ENCODE measurements at places on chromosomes 2 and 18.
A peak's percentile ranks its signal among the peaks of the same experiment; 100 is the strongest.

DNA sequence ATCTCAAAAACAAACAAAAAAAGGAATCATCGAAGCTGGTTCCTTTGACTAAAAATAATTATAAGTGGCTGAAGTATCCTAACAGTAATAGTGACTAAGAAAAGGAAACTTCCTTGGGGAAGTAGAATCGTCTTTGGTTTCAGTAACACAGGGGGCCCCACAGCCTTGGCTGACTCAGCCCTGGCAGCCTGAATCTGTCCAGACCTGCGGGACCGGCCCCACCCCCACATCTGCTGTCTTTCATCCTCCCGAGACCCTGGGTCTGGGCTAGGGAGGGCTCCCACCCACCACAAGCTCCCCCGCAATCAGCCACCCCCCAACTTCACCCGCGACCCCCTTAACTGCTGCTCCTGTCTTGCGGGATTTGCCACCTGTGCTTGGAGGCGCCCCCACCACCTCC lies 1452.6 kb upstream of the ACVR2A start:
- DNase-seq, result no peak

DNA sequence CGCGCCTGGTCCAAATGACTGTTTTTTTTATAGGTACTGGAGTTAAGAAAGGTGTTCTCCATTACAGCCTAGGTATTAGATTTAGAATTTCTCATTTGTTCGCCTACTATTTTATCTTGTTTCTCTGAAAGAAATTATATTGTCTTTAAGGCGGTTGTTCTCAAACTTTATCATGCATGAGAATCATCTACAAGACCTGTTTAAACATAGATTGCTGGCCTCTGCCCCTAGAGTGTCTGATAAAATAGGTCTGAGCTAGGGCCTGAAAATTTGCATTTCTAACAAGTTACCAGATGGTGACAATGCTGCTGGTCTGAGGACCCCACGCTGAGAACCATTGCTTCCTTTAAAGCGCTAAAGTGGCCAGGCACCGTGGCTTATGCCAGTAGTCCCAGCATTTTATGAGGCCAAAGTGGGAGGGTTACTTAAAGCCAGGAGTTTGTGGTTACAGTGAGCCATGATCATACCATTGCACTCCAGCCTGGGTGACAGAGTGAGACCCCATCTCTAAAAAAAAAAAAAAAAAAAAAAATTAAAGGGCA lies 34.0 kb upstream of the RNF138 start:
- no peak for DNase-seq

DNA sequence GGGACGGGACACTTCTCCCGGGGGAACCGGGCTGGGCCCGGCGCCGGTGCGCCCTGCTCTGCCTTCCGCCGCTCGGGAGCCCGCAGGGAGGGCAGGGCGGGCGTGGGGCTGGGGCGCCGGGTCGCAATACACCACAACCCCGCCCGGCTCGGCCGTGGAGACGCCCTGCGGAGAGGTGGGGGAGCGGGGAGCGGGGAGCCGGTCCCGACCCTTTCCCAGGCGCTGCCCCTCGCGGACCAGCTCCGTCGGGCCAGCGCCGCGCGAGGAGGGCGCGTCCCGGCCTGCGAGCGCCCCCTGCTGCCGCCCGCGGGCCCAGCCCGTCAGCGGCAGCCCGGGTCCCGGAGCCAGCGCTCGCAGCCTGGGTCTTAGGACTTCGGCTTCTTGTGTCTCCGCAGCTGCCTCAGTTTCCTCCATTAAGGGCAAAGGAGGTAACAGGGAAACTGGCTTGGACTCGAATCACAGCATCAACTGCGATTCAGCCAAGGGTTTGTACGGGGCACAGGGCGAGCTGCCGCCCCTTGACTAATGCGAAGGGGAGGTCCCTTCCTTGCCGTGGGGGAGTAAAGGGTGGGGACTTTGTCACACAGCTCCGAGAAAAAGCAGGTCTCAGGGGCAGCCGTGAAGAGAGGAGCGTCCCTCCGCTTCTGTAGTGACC lies 635 bp upstream of the ADRA2B start:
- DNase-seq, result peak; percentile 33

DNA sequence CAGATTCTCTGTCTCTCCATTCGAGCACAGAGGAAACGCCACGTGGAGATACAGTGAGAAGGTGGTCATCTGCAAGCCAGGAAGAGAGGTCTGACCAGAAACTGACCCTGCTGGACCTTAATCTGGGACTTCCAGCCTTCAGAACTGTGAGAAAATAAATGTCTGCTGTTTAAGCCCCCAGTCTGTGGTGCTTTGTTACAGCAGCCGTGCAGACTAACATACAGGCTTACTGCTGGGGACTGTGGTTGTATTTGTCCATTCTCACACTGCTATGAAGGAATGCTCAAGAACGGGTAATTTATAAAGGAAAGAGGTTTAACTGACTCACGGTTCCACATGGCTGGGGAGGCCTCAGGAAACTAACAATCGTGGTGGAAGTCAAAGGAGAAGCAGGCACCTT lies 432.7 kb downstream of the IRS1 start:
- DNase-seq, result no peak

DNA sequence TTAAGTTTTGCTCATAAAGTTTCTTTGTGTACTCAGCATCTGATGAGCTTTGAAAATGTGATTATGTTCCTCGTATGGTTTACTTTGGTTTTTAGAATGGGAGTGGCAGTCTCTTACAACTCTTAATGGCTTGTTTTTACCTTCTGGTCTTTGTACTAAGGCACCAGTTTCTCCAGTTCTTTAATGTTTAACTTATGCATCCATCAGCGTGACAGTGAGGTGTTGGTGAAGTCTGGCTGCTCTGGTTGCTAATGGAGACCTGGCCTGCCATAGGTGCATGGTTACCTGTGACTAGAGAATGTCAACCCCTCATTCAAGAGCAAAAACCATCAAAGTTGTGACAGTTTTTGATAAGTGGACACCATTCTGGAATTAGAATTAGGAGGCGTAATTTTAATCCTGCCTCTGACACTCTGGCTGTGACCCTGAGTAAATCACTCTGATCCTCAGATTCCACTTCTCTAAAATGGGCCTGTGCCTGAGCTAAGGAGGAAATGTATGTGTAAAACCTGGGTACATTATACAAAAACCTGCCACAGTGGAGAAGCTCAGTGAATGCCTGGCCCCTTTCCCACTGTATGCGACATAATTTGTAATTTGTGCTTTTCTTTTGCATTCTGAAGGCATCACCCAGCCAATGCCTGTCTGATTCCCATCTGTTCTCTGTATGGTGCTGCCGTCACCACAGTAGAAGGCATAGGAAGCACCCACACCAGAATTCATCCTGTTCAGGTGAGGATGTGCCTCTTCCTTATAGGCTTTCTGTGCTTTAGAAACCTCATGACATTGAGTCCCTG lies 11.2 kb downstream of the AOX1 start:
- DNase-seq, result no peak

- no peak for DNase-seq
Observed at GRCh38 chr2:235301202-235302076, 192.4 kb upstream of the AGAP1 start.

GRCh38 chr2:3396920-3397559 lies 17.5 kb downstream of the TRAPPC12 start:
- no peak for DNase-seq

- DNase-seq, result no peak
Observed at GRCh38 chr18:23459530-23459921, 6.4 kb downstream of the RIOK3 start.

- DNase-seq, result no peak
Observed at GRCh38 chr2:8638327-8638726, 43.5 kb upstream of the ID2 start.

- peak; percentile 92 for DNase-seq
Observed at GRCh38 chr2:240387669-240388358, 47.6 kb upstream of the GPC1 start.

- DNase-seq, result no peak
Observed at GRCh38 chr2:100413571-100413970, 3.9 kb downstream of the CHST10 start.

GRCh38 chr2:239750045-239750835 lies 274.9 kb downstream of the NDUFA10 start:
- no peak for DNase-seq

DNA sequence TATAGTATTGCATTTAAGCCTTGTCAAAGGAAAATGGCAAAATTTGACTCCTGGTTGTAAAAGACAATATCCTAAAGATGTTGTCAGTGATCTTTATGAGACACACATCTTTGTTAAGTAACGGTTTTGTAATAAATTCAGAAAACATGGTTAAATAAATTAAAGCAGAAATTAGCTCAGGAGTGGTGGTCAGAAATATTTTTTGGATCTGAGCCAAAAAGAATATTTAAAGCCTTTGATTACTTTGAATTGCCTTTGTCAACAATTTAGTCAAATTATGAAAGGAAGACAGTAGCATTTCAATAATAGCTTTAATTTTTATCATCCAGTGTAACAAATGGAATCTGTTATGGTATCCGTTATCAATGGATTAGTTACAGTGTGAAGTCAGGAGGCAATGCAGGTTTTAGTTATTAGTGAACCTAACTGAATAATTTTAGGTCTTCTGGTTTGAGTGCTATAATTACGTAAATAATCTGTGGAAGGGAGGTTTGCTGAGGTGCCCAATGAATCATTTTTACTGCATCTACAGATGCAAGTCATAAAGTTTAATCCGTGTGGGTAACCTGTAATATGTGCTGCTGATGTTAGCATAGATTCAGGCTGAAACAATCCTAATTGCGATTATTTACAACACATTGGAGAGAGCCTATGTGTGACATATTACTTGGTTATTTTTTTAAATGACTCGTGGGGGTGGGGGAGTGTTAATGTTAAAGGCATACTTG lies 42.7 kb downstream of the SMAD4 start:
- DNase-seq, result no peak

GRCh38 chr2:15081356-15081755 lies 448.8 kb downstream of the LRATD1 start:
- no peak for DNase-seq

DNA sequence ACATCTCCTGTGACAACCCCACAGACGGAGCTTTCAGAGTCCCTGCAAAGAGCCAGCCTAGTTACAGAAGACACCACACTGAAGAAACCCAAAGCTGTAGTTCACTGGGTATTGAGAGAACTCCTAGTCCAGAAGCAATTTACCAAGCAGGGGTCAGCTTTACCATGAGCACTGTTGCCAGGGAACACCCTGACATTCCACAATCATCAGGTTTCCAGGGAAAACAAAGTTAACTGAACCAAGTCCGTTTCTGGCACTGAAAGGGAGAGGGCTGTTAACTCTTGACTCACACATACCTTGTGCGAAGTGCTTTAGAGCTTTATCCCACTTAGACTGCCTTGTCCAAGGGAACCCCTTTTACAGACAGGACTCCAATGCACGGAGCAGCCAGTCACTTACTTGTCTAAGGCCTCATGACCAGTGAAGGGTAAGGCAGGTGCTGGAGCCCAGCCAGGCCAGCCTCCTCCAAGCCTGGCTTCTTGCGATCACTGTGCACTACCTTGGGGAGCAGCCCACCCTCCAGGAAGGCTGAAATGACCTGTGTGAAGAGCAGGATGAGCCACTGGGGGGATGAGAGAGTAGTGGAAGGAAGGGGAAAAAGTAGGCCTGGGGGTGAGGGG lies 53.9 kb downstream of the REEP1 start:
- no peak for DNase-seq

DNA sequence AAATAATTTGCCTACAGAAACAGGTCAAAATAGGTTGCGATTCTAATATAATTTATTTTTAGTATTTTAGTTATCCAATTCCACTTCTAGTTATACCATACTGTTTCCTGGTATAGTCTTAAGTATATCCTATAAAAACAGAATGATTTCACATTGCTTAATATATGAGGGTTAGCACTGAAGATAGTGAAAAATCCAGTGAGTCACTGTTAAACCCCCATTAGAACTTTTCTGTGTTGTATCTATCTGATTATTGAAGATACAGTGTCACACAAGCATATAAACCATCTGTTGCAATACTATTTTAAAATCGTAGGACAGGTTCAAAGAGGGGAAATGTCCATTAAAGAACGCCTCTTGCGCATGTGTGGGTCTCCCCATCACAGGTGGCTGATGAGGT lies 110.0 kb downstream of the FEZ2 start:
- peak; percentile 21 for DNase-seq

GRCh38 chr2:216221811-216222210 lies 112.7 kb downstream of the XRCC5 start:
- peak; percentile 48 for DNase-seq

DNA sequence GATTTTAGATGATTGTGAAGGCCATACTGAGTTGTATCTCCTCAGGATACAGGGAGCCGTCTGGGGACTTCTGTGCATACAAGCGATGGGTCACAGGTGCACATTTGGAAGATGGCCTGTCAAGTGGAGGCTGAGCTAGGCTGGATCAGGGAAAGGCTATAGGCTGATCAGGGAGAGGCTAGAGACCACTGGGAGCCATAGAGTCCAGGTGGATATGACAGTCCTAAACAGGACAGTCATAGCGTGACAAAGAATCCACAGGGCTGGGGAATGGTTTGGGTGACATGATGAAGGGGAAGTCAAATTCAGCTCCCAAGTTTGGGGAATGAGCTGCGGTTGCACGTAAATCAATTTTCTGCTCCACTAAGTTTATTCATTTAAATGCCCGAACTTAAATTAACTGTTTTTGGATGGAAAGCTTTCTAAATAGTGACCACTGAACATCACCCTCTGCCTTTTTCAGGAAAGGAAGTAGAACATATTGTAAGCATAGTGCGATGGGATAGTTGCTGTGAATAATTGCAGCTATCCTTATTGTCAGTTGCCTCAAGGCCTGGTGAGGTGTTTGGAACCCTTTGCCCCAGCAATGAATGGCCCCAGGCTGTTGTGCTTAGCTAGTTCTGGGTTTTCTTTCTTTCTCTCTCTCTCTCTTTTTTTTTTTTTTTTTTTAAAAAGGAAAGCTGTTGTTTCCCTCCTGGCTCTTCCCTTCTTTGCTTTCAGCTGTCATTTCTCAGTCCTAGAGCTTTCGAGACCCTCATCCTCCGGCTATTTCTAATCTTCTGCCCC lies 50.5 kb downstream of the KLHL29 start:
- no peak for DNase-seq

DNA sequence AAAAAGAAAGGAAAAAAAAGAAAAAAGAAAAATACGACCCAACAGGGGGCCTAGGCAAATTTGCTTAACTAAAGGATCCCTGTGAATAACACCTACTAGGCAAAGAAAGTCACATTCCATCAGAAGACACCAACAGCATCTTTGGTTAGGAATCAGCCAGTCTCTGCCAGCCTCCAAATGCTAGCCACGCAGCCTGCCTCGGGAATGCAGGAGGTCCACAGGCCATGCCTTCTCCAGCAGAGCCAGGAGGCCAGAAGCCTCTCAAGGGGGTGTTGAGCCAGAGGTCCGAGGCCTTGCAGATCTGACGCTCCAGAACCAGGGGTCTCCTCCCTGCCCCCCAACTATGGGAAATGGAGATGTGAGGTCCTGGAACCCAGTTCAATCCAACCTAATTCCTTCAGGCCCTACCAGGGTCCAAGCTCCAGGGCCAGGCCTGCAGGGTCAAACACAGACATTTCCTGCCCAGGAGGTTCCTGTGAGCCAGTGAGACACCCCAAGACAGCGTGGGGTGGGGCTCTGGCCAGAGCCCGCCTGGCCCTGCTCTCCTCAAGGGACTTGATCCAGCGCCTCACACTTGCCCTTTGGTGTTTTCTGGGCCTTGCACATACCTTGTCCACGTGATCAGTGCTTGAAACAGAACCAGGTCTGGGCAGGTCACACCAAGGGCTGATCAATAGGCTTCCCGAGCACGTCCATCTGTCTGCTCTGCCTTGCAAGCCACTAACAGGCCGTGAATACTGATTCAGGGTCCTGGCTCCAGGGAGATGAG lies 289.6 kb upstream of the ID2 start:
- DNase-seq, result no peak
